ENCODE measurements at places on chromosomes 2 and 18.

GRCh38 chr18:524466-524865 is 24.0 kb upstream of the COLEC12 start:
- DNase-seq: no peak

DNA sequence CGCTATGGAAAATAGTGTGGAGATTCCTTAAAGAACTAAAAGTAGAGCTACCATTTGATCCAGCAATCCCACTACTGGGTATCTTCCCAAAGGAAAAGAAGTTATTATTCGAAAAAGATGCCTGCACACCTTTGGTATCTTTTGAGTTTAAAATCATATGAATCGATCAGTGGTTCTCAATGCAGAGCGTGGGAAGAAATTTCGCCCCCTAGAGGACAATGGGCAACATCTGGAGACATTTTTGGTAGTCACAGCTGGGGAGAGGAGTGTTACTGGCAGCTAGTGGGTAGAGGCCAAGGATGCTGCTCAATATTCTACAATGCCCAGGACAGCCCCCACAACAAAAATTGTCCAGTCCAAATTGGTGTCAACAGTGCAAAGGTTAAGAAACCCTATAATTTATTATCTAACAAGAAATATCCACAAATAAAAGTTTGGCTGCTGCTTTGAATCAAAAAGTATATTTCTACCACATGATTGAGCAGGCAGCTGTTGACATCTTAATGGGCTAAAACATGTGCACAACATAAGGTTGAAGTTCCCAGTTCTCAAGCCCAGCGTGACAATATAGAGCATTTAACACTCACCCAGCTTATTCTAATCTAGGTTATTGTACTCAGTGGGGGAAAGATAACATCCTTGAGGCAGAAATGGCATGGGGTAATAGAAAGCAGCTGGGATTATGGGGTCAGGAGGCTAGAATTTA is 425.7 kb downstream of the LRATD1 start:
- no peak for DNase-seq

DNA sequence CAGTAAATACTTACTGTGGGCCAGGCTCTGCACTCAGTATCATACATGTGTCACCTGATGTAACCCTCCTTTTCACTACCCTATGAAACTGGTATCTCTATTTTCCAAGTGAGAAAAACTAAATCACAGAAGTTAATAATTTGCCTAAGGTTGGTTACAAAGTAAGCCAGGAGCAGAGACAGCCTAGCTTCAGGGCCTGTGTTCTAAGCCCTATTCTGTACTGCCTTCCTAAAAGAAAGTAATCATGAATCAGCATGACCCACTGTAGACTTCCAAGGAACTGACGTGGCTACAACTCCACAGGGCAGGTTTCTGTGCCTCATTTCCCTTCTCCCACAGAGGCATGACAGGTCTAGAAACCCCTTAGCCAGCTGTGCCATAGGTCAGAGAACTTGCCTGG is 14.3 kb downstream of the ZNF142 start:
- no peak for DNase-seq

- no peak for DNase-seq
Measured at GRCh38 chr2:160292225-160292624, 92.2 kb upstream of the ITGB6 start.

- no peak for DNase-seq
Measured at GRCh38 chr2:165274698-165275097, 35.5 kb downstream of the SCN2A start.

GRCh38 chr2:17470855-17471641 is 47.2 kb downstream of the RAD51AP2 start:
- no peak for DNase-seq

DNA sequence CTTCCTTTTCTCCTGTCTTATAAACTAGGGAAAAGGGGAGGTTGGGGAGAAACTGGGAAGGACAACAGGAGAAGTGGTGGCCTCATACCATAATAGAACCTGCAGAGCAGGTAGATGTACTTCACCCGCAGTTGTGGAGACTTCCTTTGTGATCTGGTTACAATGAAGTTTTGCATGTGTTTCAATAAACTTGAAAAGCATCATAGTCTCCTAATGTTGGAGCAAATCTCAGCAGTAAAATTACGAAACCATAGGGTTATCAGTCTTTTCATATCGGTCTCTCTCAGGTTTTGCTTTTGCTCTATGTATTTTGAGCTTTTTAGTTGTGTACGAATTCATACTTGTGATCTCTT is 30.5 kb downstream of the ANO7 start:
- no peak for DNase-seq

DNA sequence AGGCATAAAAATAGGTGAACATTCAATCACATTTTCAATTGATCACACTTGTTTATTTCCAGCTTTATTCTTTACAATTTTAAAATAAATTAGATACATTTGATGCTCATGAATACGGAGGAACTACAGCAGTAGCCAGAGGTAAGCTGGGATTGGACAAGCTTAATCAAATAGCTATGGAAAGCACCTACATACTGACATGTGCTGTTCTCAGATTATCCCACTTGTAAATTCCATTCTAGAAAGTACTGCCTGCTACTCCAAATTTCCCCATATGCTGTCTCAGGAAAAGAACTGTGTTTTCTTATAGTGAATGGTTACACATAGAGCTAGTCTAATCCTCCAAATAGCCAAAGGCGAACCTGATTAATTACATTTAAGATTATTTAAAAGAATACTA is 24.2 kb downstream of the PELI1 start:
- no peak for DNase-seq

DNA sequence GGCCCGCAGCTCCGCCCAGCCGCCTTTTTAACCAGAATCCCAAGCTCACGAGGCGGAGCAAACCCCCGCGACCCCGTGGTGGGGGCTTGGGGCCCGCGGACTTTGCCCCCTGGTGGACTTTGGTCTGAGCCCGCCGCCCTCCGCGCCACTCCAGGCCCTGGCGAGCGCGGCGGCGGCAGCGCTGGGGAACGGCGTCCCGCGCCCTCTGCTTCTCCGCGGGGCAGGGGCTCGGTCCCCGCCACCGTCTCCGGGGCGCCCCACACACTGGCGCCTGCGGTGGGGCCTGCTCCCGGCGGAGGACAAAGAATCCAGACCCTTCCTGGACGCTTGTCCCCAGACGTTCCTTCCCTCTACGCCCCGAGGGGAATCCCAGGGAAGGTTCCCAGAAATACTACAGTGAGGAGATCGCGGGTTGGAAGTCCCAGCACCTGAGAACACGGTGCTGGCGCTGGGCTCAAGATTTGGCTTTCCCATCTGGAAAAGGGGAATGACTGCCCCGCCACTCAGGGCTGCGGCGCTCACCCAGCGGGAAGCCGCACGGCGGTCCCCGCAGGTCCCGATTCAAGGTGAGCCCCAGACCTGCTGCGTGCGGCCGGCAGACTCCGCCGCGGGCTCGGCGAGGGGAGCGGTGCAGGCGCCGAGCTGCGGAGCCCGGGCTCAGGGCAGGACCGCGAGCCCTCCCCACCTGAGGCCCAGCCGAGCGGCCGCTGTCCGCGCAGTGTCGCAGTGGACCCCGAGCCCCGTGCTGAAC is at the start of gene HAAO:
Gene HAAO, minus strand, starts transcription at position 1 of the 751 bp plus-strand sequence. CDS start 47 bp downstream, outside the sequence.
- no peak for DNase-seq

- no peak for DNase-seq
Measured at GRCh38 chr2:11560806-11561205, 27.0 kb downstream of the GREB1 start.

DNA sequence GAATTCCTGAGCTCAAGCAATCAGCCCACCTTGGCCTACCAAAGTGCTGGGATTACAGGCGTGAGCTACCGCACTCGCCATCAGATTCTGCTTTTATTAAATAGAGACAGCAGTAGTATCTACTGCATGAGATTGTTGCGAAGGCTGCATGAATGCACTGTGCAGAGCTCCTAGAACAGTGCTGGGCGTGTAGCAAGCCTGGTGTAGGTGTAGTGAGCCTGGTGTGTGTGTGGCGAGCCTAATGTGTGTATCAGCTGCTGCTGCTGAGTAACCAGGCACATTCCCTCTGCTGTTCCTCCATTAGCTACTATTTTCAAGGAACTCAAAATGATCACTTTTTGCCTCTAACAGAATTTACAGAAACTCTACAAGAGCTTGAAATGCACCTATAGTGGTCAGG is 57.6 kb downstream of the PTPRM start:
- no peak for DNase-seq

DNA sequence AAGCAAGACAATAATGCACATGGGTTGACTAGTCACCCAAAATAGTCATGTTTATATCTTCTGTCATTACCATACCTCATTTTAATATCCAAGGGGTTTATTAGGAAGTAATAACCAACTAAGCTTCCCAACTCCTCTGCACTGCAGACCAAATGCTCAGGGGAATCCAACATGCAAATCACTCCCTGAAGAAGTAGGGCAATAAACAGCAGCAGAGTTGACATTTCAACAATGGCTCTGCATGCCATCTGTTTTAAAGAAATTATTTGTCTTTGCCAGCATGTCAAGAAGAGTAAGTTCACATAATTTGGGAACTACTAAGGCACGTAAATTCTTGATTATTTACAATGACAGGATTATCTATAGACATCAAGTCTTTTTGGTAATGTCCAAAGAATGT is 84.4 kb upstream of the LYPD1 start:
- DNase-seq: no peak

GRCh38 chr2:45814951-45815621 is 163.6 kb downstream of the PRKCE start:
- DNase-seq: no peak

- no peak for DNase-seq
Measured at GRCh38 chr2:152198499-152198898, 22.9 kb upstream of the STAM2 start.

GRCh38 chr2:241601841-241602240 is 35.1 kb downstream of the THAP4 start:
- DNase-seq: no peak

GRCh38 chr2:230423851-230424458 is 8.0 kb downstream of the SP100 start:
- DNase-seq: no peak

DNA sequence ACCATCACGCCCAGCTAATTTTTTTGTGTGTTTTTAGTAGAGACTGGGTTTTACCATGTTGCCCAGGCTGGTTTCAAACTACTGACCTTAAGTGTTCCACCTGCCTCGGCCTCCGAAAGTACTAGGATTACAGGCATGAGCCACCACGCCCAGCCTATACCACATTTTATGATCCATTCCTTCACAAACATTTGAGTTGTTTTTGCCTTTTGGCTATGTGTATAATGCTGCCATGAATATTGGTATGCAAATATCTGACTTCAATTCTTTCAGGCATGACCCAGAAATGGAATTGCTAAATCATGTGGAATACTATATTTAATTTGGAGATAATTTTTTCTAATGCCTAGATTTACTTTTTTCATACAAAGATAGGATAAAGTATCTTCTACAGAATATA is 68.6 kb downstream of the TTC27 start:
- DNase-seq: no peak

DNA sequence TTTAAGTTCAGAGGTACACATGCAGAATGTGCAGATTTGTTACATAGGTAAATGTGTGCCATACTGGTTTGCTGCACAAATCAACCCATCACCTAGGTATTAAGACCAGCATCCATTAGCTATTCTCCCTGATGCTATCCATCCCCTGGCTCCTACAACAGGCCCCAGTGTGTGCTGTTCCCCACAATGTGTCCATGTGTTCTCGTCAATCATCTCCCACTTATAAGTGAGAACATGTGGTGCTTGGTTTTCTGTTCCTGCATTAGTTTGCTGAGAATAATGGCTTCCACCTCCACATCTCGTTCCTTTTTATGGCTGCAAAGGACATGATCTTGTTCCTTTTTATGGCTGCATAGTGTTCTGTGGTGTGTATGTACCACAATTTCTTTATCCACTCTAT is 75.8 kb downstream of the SUCLG1 start:
- no peak for DNase-seq

DNA sequence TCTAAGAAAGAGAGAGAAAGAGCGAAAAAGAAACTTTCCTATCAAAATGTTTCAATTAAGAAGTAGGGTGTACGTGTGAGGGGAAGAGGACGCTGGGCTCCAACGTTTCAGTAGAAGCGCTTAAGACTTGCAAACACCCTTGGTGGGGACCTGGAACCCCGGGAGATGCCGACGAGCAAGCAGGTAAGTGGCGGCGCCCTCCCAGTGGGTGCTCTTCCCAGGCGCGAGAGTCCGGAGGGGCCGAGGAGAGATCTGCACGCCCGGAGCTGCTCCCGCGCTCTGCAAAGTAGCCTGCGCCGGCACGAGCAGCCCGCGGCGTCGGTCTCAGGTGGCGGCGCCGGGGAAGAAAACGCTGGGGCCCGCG is 678 bp upstream of the OTX1 start:
- DNase-seq: no peak
